ENCODE measurements at places on chromosomes 3 and 15. TPM values are rescaled to one million over a fixed set of nuclear protein-coding genes. Genes with fewer than 3 reads are reported as not detected.
A peak's percentile ranks its signal among the peaks of the same experiment; 100 is the strongest.

The COL6A5 gene
- not detected for total RNA-seq

- peak overlapping the region; percentile 94 for H3K27ac ChIP-seq
- no peaks in the 10 kb centered on the region for H3K27me3 ChIP-seq
- H3K4me3 ChIP-seq: no peak overlapping the region
- peaks cover 33% of the 10 kb centered on the region for H3K36me3 ChIP-seq
Measured at GRCh38 chr3:197514786-197515355, 40.9 kb downstream of the BDH1 start.

DNA sequence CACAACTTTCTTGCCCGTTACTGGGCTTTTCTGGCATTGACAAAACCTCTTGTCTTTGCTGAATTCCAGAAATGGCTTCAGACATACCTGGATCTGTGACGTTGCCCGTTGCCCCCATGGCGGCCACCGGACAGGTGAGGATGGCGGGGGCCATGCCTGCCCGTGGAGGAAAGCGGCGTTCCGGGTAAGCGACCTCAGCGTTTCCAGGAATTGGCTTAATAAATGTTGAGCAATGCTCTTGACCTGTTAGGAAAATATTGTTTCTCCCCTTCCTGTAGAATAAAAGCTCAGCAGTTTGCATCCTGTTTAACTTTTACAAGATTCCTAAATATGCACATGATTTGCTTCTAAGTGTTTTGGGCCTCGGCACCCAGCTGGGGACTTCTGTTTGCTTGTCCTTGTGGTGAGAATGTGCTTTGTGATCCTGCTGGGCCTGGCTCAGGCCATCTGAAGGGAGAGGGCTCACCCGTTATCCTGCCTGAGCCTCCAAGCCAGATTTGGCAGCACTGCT is 46.7 kb downstream of the ARNT2 start:
- H3K27me3 ChIP-seq: no peaks in the 10 kb centered on the region
- DNase-seq: no peak

DNA sequence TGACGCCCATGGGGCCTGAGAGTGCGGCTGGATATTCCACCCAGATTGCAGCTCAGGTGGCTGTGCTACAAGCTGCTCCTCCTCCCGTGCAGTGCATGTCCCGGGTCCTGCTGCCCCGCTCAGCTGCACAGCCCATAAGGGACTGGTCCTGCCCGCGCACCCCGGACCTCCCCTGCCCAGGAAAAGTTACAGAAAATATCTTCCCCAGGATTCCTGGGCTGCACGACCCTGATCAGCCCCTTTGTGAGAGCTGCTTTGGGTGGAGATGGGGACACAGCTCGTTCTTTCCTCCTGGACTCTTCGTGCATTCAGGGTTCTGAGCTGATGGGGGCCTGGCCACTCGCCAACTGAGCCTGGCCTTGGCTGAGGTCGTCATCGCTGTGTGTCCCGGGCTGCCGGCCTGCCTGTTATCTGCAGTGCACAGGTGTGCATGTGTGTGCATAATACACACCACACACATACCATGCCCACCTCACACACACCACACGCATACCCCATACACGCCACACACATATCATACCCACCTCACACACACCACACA is 28.8 kb downstream of the APBA2 start:
- no peak for DNase-seq
- no peak overlapping the region for H3K4me3 ChIP-seq
- no peaks in the 10 kb centered on the region for H3K4me1 ChIP-seq
- H3K27ac ChIP-seq: no peak overlapping the region
- H3K27me3 ChIP-seq: no peaks in the 10 kb centered on the region

GRCh38 chr3:44510000-44510368 is 32.5 kb upstream of the ZNF445 start:
- H3K36me3 ChIP-seq: peaks cover 20% of the 10 kb centered on the region
- no peak for DNase-seq
- peaks cover 8% of the 10 kb centered on the region for H3K4me1 ChIP-seq
- H3K27me3 ChIP-seq: no peaks in the 10 kb centered on the region
- peak overlapping the region; percentile 88 for H3K4me3 ChIP-seq
- peak overlapping the region; percentile 87 for H3K27ac ChIP-seq

The MAGI1 gene
- 76.4 TPM for total RNA-seq

DNA sequence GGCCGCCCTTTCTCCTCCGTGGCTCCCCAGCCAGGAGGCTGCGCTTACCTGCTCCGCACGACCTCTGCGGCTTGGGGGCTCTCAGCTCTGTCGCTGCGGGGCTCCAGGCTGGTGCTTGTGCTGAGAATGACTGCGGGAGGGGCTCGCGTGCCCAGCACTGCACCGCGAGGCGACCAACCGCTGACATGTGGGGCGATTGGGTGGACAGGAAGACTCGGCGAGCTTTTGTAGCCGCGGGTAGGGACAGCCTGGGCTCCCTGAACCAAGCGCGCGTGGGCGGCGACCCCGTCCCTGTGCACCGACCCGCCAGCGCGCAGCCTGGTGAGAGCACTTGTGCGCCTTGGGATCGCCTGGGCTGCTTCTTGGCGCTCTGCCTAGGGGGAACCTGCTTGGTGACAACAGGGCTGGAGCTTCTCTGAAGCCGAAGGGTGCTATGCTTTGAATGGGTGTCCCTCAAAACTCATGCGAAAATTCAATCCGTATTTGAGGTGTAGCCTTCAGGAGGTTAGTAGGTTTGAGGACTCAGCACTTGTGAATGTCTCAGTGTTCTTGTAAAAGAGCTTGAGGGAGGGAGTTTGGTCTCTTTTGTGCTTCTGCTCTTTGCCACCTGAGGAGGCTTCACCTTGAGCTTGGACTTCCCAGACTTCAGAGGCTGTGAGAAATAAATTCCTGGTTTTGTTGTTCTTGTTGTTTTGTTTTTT is 50.4 kb downstream of the IL12A start:
- H3K27me3 ChIP-seq: peaks cover 59% of the 10 kb centered on the region
- DNase-seq: peak; percentile 74
- peaks cover 7% of the 10 kb centered on the region for H3K36me3 ChIP-seq
- H3K27ac ChIP-seq: peak overlapping the region; percentile 20

The GUCA1C gene
- not detected for total RNA-seq

DNA sequence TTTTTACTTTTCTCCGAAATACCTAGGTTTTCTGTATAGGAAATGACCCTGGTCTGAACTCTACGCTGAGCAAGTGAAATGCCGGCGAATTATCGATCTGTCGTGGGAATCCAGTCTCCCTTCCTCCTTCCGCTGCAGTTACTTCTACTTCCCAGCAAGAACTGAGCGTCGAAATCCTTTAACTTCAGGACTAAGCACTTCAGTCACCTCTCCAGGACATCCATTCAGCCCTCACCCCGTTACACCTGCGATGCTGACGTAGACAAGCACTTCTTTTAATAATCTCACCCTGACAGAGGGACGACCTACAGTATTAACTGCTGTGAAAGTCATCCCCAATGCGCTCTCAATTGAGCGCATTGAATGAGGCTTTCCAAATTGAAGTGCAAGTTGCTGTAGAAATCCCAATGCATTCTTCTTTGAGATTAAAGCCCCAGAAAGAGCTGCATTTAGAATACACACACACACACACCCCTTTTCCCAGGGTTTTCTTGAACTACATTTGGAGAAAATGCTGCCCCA is 1.3 kb downstream of the TOP2B start:
- no peaks in the 10 kb centered on the region for H3K27me3 ChIP-seq
- peak; percentile 52 for DNase-seq
- peaks cover 44% of the 10 kb centered on the region for H3K4me1 ChIP-seq
- H3K4me3 ChIP-seq: peak overlapping the region; percentile 98

- H3K27me3 ChIP-seq: no peaks in the 10 kb centered on the region
Measured at GRCh38 chr15:49758856-49759255, 138.0 kb downstream of the DTWD1 start.

The BMF gene
- total RNA-seq: 11.5 TPM

The MOBP gene
- total RNA-seq: 0.57 TPM

- no peak overlapping the region for H3K27ac ChIP-seq
- no peaks in the 10 kb centered on the region for H3K36me3 ChIP-seq
- DNase-seq: no peak
- no peaks in the 10 kb centered on the region for H3K4me1 ChIP-seq
Measured at GRCh38 chr3:186339180-186339918, 22.7 kb downstream of the DGKG start.

The ASB14 gene
- total RNA-seq: 0.40 TPM

GRCh38 chr15:52661909-52662308 is 17.3 kb downstream of the ATOSA start:
- no peak overlapping the region for H3K27ac ChIP-seq
- no peaks in the 10 kb centered on the region for H3K27me3 ChIP-seq
- DNase-seq: no peak

GRCh38 chr3:64000453-64001055 is 22.7 kb downstream of the PSMD6 start:
- no peaks in the 10 kb centered on the region for H3K4me1 ChIP-seq
- no peaks in the 10 kb centered on the region for H3K27me3 ChIP-seq
- DNase-seq: no peak
- no peak overlapping the region for H3K4me3 ChIP-seq
- peaks cover 40% of the 10 kb centered on the region for H3K36me3 ChIP-seq

The MORC1 gene
- total RNA-seq: not detected

GRCh38 chr15:70374096-70374495 is 276.4 kb upstream of the TLE3 start:
- no peak for DNase-seq
- peaks cover 31% of the 10 kb centered on the region for H3K4me1 ChIP-seq
- H3K4me3 ChIP-seq: no peak overlapping the region

The TGM4 gene
- 0.14 TPM for total RNA-seq

- no peak for DNase-seq
- H3K36me3 ChIP-seq: no peaks in the 10 kb centered on the region
- H3K27ac ChIP-seq: no peak overlapping the region
- H3K4me1 ChIP-seq: no peaks in the 10 kb centered on the region
Measured at GRCh38 chr15:90895571-90896117, 7.5 kb upstream of the MAN2A2 start.

The IGF2BP2 gene
- total RNA-seq: 150 TPM

DNA sequence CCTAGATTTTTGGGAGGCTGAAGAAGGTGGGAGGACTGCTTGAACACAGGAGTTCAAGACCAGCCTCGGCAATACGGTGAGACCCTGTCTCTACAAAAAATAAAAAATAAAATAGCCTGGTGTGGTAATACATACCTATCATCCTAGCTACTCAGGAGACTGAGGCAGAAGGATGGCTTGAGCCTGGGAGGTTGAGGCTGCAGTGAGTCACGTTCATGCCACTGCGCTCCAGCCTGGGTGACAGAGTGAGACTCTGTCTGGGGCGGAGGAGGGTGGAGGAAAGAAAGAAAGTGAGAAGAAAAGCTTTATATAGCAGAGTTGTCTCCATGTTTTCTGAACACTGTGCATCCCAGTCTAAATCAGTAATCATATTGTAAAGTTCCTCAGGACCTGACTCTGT is 301.4 kb upstream of the CNTN6 start:
- H3K36me3 ChIP-seq: no peaks in the 10 kb centered on the region
- H3K4me3 ChIP-seq: no peak overlapping the region
- no peaks in the 10 kb centered on the region for H3K4me1 ChIP-seq
- H3K27ac ChIP-seq: no peak overlapping the region
- H3K27me3 ChIP-seq: no peaks in the 10 kb centered on the region

- peaks cover 12% of the 10 kb centered on the region for H3K4me1 ChIP-seq
- H3K27ac ChIP-seq: no peak overlapping the region
- H3K27me3 ChIP-seq: no peaks in the 10 kb centered on the region
- H3K36me3 ChIP-seq: no peaks in the 10 kb centered on the region
Measured at GRCh38 chr3:191985691-191986090, 524.7 kb downstream of the PYDC2 start.

DNA sequence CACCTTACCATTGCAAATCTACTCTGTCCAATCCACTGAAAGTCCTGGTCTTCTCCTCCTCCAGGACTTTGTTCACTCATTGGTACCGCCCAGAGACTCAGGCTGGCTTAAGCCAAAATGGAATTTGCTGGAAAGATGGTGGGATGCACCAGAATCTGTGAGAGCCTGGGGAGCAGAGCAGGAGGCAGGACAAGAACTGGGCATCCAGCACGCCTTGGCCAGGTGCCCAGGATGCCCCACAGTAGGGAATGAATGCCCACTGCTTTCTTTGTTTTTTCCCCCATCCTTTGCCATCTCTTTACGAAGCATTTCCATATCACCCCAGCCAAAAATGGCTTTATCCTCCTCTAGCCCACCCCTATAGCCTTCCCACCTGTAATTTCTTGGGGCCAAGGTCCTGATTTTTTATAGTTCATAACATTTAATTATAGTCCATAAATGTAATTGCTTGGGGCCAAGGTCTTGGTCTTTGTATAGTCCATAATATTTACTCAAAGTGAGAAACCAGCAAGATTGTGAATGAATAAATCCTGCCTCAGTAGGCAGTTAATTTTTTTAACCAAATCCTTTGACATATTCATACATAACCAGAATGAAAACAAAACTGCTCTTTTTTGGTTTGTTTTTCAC is 23.3 kb upstream of the IREB2 start:
- no peak for DNase-seq
- H3K36me3 ChIP-seq: no peaks in the 10 kb centered on the region
- no peak overlapping the region for H3K4me3 ChIP-seq
- H3K27me3 ChIP-seq: no peaks in the 10 kb centered on the region
- H3K4me1 ChIP-seq: peaks cover 10% of the 10 kb centered on the region

DNA sequence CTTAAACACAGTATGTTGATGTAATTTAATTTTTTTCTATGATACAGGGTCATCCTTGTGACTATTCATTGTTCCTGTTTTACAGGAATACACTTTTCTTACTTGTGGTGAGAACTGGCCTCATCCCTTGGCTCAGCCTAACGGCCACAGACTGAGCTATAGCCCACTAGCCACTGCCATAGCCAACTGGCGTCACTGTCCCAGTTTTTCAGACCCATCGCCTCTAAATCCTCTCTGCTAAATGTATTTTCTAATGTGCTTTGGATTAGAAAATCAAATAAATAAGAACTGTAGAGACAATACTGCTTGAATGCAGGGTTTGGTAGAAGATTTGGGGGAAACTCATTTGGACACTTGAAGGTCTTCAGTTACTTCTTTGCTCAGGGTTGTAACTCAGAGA is 113.1 kb downstream of the TIGIT start:
- DNase-seq: no peak
- H3K27ac ChIP-seq: no peak overlapping the region
- no peak overlapping the region for H3K4me3 ChIP-seq
- H3K27me3 ChIP-seq: no peaks in the 10 kb centered on the region
- H3K4me1 ChIP-seq: peaks cover 38% of the 10 kb centered on the region

The FAIM gene
- 29.2 TPM for total RNA-seq

DNA sequence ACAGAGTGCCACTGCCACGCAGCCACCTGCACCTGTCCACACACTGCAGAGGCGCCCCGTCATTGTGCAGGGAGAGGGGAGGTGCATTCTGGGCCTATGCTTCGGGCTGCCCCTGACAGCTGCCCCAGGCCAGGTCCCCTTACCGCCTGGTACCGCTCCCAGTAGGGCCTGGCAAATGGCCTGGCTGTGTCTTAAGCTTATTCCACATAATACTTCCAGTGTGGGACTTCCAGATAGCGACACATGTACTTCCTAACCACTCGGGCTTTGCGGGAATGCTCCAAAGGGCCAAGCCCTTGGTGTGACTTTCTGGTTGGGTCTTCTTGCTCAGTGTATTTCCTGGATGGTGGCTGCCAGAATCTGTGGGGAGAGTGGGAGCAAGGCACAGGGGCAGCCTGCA is 254.3 kb upstream of the CHRNA7 start:
- no peaks in the 10 kb centered on the region for H3K4me1 ChIP-seq
- H3K27ac ChIP-seq: no peak overlapping the region
- no peaks in the 10 kb centered on the region for H3K27me3 ChIP-seq
- H3K4me3 ChIP-seq: no peak overlapping the region
- H3K36me3 ChIP-seq: no peaks in the 10 kb centered on the region
